Fibroblast of skin of scalp (primary cell): ENCODE measurements at places on chromosomes 3 and 15.

GRCh38 chr3:19901337-19901736, 32.7 kb downstream of the EFHB start:
- DNase-seq = peak; percentile 33

- DNase-seq = no peak
These were observed 44.7 kb upstream of the GOLM2 start for GRCh38 chr15:44243829-44244228.

- DNase-seq = peak; percentile 46
These were observed 60.8 kb downstream of the GREM1 start for GRCh38 chr15:32778391-32779176.

- DNase-seq = no peak
These were observed 8.8 kb downstream of the TMOD3 start for GRCh38 chr15:51838270-51838669.

GRCh38 chr3:123311201-123311600, 109.5 kb downstream of the SEC22A start:
- no peak for DNase-seq
